ENCODE measurements at places on chromosomes 3 and 15.

DNA sequence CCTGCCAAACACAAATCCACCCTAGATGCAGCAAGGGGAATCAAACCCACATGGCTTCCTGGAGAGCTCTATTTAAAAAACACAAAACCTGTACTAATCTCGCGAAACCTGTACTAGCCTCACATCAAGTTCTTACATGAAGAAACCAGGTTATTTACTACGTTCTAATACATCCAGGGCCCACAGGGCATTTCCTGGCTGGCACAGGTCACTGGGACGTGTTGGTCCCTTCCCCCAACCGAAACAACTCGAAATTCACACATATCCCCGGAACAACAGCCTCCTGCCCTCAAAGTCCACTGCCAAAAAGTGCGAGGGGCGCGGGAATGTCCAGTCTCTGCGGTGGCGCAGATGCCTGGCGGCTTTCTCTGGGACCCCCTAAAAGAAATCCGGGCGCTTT is 955 bp downstream of the CDCP1 start:
- DNase-seq = no peak

DNA sequence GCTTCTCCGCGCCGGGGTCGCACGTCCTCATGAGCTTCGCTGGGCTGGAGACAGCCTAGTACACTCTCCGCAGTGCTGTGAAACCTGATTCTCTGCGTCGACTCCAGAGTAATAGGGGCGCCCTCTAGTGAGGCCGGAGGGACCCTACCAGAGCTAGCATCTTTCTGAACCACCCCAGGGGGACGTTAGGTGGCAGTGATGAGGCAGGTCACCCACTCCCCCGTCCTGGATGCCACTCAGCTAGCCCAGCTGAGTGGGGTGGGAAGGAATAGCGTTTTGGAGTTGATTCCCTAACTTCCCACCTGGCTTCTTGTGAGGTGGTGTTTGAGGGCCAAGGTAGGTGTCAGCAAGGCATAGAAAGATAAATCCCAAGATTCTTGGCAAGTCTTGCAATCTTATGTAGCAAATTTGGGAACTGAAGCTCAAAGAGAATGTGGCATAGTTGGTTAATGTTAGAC is 4.0 kb downstream of the DUOXA2 start:
- DNase-seq = peak; percentile 95

DNA sequence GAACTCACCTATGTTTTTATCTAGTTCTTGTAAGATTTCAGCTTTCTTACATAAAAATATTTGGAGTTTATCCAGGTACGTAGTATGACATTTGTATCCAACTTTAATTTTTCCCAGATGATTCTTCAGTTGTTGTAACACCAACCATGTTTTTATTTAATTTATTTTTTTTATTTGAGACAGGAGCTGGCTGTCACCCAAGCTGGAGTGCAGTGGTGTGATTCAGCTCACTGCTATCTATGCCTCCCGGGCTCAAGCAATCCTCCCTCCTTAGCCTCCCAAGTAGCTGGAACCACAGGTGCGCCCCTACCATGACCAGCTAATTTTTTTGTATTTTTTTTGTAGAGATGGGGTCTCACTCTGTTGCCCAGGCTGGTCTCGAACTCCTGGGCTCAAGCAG is 6.6 kb downstream of the XYLB start:
- no peak for DNase-seq

DNA sequence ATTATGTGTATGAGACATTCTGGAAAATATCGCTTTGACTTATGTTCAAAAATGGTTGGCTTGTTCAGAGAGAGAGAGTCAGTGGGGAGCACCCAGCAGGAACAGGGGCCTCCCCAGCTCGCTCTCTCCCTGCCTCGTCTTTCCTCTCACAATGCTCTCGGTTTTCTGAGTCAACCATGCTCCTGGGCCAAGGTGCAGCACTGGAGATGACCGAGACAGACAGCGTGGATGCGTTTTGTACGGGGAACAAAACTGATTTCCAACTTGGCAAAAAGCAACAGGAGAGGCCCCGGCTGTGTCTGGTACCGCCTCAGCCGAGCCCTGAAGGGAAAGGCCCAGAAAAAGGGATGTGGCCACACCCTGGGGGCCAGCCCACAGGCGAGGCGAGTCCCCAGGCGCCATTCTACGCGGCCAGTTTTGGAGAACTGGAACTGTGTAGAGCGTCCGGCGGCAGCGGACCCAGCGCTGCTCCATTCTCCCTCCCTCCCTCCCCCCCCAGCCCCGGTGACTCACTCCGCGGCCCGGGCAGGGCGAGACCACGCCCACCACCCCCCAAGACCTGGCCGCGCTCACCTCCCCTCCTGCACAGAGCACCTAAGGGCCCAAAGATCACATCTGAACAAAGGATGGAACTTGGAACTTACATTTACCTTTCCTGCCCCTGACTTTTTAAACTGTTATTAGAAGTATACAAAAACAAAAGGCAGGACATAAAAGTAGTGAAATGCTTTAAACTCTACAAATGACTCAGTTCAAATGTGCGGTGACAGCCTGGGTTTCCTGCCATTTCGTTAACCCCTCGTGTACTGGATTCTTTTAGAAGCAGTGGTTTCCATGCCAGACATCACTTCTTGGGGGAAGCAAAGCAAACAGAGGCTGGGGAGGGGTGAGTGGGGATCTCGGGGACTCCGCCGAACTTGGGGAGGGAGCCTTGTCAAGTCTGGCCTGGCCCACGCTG is 12.7 kb downstream of the ATP10A start:
- DNase-seq = peak; percentile 28

DNA sequence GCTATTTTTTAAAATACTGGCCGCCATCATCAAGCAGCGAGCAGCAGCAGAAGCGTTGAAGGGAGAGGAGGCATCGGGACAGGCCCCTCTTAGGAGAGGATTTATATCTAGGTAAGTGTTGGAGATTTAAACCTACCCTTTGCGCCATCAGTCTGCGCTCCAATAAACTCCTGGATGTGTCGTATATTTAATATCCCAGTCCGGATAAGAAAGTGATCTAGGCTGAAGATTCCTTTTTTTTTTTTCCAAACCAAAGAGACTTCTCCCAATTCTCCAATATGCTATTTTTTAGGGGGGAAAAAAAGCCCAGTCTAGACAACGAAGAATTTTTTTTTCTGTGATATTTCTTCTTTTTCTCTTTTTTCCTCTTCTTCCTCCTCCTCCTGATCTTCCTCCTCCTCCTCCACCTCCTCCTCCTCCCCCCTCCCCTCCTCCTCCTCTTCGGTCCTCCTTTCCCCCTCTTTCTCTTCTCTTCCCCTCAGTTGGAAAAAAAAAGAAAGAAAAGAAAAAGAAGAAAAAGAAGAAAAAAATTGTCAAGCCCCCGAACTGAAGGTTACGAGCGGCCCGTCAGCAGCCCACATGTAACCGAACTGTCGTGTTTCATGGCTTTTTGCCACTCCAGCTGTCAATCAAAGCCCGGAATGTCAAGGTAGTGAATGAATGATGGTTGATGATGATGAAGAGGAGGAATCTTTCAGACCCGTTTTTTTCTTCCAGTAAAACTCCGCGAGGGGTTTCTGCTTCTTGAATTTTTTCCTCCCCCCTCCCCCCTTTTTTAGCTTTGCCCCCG is 835 bp downstream of the MEIS2 start:
- peak; percentile 70 for DNase-seq

DNA sequence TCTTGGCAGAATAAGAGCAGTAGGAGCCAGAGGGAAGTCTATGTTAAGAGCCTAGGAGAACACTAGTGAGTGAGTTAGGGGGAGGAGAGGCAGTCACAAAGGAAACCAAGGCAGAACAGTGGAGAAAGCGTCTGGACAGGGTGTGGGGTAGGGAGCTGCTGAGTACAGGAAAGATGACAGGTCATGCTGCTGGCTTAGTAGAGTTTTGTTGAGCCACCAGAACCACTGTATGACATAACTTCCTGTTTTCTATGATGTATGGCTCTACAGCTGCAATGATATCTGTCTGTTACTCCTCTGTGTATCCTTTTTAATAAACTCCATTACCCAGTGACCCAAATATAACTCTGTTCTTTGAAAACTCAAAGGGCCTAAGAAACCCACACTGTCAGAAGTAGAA is 10.6 kb upstream of the STT3B start:
- no peak for DNase-seq

- peak; percentile 88 for DNase-seq
Measured at GRCh38 chr3:9231006-9231405, 18.4 kb downstream of the SRGAP3 start.

DNA sequence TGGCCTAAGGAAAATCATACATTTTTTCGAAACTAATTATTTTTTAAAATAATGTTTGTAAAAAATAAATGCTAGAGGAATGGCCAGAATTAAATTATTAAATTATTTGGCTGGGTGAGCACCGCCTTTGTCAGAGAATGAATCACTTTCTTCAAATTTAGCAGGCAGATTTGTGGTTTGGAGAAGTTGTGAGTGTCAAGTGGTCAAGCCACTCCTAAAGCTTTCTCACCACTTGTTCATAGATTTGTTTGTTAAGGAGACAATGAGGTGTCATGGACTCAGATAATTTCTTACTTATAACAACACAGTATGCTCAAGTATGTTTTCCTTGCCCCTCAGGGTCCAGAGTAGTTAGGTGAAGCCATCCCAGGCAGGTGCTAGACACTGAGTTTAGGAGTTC is 196.2 kb downstream of the TUSC7 start:
- DNase-seq = no peak

GRCh38 chr3:115325539-115325938 is 178.5 kb upstream of the ZBTB20 start:
- no peak for DNase-seq

DNA sequence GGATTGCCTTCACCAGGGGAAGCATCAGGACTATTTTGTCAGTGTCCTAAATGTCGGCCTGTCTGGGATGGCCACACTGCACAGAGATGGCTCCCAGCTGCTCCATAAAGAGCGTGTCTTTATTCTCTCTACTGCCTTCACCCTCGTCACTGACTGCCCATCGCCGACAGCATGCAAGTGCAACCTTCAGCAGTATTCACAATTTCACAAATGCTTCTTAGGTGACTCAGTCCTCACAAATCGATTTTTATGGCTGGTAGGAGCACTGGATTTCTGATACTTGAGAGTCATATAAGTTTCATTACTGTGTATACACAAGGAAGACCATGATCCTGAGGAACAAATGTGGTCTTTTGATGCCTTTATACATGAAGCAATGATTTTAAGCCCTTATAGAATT is 1.1 kb upstream of the SSUH2 start:
- DNase-seq = no peak

DNA sequence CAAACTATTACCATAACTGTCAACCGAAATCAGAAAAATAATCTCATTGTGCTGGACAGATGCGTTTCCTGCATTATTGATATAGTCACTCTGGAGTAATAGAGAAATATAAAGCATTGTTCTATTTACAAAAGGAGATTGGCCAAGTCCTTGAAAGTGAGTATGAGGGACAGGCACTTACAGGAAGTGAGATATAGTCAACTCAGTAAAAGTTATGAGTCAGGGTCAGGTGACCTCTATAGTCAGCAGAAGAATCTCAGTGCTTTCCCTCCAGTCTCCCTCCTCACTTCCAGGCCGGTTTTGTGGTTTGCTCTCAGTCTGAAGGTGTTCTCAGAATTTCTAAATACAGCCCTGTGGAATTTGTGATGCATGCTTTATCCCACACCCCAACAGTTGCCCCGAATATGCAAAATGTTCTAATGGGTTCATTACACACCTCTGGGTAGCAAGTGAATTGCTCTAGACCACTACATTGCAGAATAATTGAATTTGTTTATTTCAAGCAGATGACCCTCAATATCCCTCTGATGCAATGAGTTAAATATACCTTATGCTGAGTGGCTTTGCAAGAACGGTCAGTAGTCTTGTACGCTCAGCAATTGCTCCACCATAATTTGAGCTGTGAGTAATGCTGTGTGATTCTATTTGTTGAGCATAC is 787.7 kb downstream of the MCTP2 start:
- no peak for DNase-seq

GRCh38 chr3:126098391-126098858 is 14.5 kb upstream of the SLC41A3 start:
- no peak for DNase-seq

GRCh38 chr3:52541050-52541449 is 4.6 kb downstream of the UQCC5 start:
- no peak for DNase-seq

DNA sequence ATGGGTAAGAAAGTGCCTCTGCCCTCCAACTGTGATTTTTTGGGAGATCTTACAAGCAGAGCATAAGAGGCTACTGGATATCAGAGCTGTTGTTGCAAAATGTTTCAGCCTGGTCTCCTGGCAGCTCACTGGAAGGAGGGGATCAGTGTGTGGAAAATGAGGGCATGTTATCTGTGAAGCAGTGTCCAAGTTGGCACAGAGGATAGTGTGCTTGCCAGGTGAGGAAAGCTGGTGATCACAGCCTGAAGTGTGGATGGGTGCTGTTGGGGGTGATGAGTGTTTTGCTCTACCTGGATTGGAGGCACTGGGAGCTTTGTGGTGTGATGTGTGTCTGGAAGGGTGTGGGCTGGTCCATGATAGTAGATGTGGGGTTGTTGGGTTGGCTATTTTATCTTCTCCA is 69.3 kb downstream of the MCTP2 start:
- no peak for DNase-seq

DNA sequence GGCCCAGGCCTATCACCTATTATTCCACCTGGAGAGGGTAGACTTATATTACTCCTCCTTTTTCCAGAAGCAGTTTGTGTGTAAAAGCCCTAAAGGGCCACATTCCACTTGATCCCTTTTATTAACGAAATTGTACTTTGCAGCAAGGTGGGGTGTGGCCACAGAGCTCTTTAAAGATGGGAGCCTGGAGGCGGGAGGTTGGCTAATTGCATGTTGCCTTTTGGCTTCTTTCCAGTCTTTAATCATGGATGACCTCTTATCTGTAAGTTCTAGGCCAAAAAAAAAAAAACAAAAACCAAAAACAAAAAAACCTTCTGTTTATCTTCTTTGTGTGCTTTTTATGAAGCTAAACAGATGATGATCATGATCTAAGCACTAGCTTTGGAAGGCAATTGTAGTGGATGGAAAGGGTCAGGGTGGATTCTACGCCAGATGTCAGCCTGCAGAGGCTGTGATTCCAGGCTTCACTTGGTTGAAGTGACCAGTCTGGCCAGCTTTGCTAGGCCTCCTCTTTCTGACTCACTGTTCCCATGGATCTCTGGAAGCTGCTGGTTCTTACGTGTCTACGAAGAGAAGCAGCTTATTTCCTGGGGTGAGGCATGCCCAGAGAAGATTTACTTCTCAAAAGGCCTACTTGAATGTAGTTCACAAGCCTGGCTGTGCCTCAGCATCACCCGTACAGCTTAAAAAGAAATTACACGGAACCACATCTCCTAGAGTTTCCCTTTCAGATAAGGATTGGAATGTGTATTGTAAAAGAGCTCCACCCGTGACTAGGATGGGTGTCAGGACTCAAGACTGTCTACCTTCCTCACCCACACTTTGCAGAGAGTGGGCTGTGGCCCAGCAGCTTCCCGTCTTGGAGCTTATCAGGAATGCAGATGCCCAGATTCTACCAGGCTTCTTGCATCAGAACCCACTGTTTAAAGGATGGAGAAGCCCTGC is 330.9 kb upstream of the C2CD4B start:
- no peak for DNase-seq

DNA sequence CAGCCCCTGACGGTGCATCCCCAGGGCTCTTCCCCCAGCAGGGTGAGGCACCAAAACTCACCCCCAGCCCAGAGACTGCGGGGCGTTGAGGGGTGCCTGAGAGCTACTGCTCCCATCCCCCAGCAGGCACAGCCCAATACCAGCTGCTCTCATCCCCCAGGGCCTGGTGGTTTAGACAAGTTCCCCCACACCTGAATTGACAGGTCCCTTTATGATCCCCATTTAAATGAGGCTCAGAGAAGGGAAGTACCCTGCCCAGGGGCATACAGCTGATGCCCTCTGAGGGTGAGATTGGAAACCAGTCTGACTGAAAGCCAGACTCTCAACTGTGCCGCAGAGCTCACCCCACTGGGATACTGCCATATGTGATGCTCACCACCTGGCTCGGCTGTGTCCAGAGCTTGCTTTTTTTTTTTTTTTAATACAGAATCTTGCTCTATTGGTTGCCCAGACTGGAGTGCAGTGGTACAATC is 20.1 kb downstream of the DUSP7 start:
- DNase-seq = no peak
